ENCODE measurements at places on chromosomes 12 and 14.
A peak's percentile ranks its signal among the peaks of the same experiment; 100 is the strongest.

- DNase-seq, result no peak
Observed at GRCh38 chr12:49882248-49882850, 21.4 kb downstream of the FAIM2 start.

DNA sequence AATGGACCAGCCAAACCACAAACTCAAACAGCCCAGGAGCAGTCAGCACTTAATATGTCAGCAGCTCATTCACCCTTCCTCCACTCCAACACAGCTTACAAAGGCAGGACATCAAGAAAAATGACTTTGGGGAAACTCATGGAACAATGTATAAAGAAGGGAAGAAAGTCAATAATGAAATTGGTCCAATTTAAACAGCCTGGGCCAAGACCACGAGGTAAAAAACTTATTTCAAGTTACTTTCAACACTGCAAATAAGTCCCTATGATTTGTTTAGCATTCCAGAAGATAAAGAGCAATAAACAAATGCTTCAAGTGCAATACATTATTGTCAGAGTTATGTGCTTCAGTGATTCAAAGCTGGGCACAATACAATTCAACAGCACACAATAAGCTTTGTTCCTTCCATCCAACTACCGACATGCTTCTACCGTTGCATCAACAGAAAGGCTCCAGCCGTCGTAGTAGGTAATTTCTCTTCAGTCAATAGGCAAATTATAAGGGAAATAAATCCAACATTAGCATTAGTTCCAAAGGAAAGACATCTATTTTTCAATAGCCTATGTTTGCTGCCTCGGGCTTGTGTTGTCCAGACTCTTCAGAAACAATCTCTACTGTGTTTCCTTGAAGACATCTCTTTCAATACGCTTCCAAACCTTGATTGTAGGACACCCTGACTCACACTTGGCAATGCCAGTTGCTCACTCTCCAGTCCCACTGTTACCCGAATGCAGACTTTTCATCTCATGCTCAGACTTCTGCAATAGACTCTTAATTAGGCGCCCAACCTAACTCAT lies 225.7 kb downstream of the NUAK1 start:
- no peak for DNase-seq

DNA sequence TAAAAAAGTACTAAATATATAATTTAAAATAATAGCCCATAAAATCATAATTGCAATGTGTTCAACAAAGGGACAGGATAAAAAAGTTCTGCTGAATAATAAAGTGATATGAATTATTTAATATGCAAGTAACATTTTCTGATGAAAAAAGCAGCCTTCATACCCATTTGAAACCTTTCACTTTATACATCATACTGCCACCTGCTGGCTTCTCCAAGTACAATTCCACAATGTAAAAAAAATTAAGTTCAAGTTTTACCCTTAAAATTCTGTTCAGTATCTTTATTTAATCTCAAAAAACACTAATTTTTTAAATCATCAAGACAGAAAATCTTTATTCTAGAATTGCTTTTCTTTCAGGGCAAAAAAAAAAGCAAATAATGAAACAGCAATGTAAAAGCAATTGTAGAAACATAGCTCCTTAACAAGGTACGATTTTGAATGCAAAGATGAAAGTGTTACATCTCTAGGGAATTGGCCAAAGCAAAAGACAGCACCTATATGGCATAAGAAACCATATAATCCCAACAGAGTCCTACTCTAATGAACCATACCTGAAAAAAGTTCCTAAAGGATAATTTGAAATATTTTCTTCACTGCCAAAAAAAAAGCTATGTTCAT lies 15.0 kb downstream of the MDM1 start:
- no peak for DNase-seq

GRCh38 chr14:65290830-65291229 lies 121.7 kb upstream of the FUT8 start:
- no peak for DNase-seq

DNA sequence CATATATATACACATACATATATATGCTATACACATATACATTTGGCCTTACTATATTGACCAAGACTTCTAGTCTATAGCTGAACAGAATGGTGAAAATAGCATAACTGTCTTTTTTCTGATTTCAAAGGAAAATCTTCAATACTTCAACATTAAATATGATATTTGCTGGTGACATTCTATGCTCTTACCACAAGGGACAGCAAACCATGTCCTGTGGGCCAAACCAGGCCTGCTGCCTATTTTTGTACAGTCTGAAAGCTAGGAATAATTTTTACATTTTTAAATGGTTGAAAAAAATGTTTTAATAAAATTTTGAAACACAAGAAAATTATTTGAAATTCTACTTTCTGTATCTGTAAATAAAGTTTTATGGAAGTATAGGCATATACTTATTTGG lies 63.6 kb downstream of the EML5 start:
- no peak for DNase-seq

DNA sequence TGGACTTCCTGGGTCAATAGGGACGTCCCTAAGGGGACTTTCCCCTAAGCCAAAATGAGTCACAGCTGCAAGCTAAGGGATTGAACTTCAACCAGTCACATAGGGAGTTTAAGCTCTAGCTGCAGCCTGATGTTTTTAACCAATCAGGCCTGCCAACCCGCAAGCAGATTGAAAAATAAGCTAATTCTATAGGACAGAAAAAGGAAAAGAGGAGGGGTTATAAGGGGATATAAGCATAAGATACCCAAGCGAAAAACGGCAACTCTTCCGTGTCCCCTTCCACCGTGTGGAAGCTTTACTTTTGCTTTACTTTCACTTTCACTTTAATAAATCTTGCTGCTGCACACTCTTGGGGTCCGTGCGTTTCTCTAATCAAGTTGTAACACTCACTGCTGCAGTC lies 24.4 kb downstream of the ATP23 start:
- no peak for DNase-seq

GRCh38 chr14:93997082-93997481 lies at the start of gene CCDC197:
TSS of gene CCDC197 (plus strand) at chr14:93997301. CDS start at chr14:93998132, 831 bp downstream.
- DNase-seq, result no peak

- no peak for DNase-seq
Observed at GRCh38 chr14:64266239-64266638, 27.9 kb downstream of the ESR2 start.

- no peak for DNase-seq
Observed at GRCh38 chr12:1640328-1641234, 11.6 kb downstream of the WNT5B start.

- no peak for DNase-seq
Observed at GRCh38 chr14:75705014-75705413, 44.0 kb downstream of the TTLL5 start.

GRCh38 chr12:75773377-75773776 lies 258.2 kb downstream of the PHLDA1 start:
- DNase-seq, result no peak

- DNase-seq, result no peak
Observed at GRCh38 chr14:61730756-61731373, 31.4 kb upstream of the SNAPC1 start.

DNA sequence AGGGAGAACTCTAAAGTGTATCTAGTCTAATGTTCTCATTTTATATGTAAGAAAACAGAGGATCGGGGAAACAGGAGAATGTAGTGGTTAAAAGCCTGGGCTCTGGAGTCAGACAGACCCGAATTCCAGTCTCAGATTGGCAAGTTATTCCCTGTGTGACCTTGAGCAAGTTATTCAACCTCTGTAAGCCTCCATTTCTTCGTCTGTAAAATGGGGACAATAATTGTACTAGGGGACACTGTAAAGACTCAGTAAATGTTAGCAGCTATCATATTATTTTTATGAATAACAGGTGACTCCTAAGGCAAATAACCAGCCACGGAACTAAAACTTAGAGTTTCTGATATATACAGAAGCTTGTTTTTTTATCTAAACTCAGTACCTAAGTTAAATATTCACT lies 152.1 kb downstream of the APAF1 start:
- no peak for DNase-seq

GRCh38 chr14:75051556-75051899 lies 261 bp upstream of the MLH3 start:
- no peak for DNase-seq

- no peak for DNase-seq
Observed at GRCh38 chr14:73662487-73662943, 17.7 kb downstream of the DNAL1 start.

- no peak for DNase-seq
Observed at GRCh38 chr12:93912086-93912733, 235.0 kb downstream of the CRADD start.

- no peak for DNase-seq
Observed at GRCh38 chr12:2299206-2299605, 246.4 kb downstream of the CACNA1C start.

DNA sequence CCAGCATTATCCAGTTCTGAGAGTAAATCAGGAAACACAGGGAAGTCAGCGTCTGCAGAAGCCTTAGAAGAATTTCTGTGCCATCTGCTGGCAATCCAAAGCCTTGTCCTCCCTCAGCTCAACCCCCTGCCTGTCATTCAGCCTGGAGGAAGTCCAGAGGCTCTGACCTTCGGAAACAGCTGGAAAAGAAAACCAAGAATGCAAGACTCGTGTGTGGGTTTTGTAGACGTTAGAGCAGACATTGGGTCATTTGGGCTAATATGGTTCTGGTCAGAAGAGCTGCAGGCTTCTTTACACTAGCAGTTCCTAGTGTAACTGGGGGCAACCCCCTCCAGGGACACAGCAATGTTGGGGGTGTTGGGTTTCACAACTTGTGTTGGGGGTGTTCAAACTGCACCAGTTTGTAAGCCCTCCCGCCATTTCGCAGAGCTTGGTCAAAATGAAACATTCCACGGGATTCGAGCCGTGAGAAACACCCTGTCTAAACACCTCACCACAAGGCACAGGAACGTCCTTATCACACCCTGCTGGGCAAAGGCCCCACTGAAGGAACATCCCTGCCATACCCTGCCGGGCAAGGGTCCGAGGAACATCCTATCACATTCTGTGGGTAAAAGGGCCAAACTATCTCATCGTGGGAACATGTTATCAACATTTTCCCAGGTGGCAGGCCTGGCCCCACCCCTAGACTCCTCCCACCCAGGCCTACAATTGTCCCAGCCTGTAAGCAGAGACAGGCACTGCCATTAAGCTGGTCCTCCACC lies 21.0 kb upstream of the SERPINA4 start:
- DNase-seq, result no peak

GRCh38 chr14:21825149-21825743 lies 151.6 kb upstream of the OR4E1 start:
- peak; percentile 12 for DNase-seq

GRCh38 chr14:100383727-100384158 lies 60.6 kb downstream of the SLC25A47 start:
- peak; percentile 49 for DNase-seq

DNA sequence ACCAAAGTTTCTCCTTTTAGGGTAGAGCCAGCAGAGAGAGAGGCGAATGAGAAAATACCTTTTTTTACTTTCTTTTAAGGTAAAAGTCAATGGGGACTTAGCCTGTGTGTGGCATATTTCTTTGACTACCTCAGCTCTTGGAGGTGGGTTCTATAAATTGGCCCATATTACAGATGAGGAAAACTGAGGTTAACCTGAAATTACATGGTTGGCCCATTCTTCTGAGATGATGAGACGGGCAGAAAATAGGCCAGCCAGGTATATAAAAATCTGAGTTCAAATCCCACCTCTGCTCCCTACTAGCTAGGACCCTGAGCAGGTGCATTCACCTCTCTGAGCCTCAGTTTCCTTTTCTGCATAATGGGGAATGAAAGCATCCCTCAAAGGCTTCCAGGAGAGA lies 22.4 kb downstream of the LHX5 start:
- DNase-seq, result no peak

DNA sequence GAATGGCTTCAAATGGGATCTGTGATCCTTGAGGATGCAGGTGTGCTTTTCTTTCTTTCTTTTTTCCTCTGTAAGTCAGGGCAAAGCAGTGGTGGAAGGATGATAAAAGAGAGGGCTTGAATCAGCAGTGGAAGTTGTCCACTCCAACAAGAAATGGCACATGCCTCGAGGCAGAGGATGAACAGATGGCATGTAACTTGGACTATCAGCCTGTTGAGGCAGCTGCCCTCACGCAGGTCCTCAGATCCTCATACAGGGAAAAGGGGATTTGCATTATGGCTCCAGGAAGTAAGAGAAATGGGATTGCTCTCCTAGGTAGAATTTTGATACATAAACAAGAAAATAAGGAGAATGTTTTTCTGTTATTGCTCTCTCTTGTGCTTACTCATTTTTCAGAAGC lies 368.0 kb downstream of the FUT8 start:
- no peak for DNase-seq

- DNase-seq, result no peak
Observed at GRCh38 chr12:10101042-10101579, 2.3 kb upstream of the CLEC1A start.

DNA sequence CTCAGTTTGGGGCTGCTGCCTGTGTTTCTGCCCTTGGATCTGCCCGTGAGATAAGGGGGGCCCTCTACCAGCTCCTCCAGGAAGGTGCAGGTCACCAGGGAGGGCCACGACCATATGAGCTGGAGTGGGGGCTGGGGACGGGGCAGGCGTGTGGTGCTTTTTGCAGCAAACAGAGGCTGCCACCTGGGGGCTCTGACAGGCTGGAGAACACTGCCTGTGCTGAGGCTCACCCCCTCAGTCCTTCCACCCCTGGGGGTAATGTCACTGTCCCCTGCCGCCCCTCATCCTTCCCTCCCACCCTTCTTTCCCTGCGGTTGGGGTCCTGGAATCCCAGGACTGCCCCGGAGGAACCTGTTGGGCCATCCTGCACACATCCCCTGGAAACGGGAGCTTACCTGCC lies 3.2 kb downstream of the PLD4 start:
- DNase-seq, result no peak

DNA sequence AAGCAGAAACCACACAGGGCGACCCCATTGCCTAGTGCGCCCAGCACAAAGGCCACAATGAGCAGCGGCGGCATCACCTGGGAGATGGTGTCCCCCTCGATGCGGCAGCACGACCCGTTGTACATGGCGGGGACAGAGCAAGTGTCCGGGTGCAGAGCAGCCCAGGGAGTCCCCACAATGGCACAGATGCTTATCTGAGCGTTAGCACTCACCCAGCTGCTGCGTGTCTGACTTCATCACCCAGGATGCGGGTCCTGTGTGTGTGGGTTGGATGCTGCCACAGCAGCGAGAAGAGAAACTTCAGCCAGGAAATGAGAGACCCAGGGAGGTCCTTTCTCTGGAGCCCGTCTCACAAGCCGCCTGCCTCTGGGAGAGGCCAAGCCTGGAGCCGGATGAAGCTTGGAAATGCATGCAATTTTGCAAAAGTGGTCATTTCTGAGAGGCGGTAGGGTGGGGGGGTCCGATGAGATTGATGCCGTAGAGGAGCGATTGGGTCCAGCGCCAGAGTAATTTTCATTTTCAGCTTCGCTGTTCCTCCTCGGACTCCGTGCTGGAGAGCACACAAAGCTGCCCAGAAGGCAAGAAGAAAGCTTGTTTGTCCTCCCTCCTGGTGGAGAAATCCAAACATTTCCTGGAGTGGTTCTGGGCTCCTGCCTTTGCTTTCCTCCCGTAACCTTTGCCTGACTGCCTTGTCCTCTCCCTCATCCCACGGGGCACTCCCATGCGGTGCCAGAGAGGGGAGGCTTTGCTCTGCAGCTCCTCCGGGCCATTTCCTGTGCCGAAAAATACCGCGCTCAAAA lies at the start of gene HCAR1:
Gene HCAR1 (minus strand): TSS at position 630 of the 800 bp plus-strand sequence. CDS start 505 bp downstream, at position 125.
- no peak for DNase-seq

- no peak for DNase-seq
Observed at GRCh38 chr12:103688376-103689063, 101.4 kb downstream of the STAB2 start.

GRCh38 chr12:104951759-104952509 lies 6.2 kb downstream of the SLC41A2 start:
- no peak for DNase-seq

All from activated CD4-positive, alpha-beta T cell treated with anti-CD3 and anti-CD28 coated beads for 1 hour (primary cell).